ENCODE measurements at places on chromosomes 1 and 21.

- no peak for DNase-seq
These were observed 4.7 kb downstream of the FMOD start for GRCh38 chr1:203346060-203346768.

- no peak for DNase-seq
These were observed 97.7 kb upstream of the IFFO2 start for GRCh38 chr1:19054216-19054615.

DNA sequence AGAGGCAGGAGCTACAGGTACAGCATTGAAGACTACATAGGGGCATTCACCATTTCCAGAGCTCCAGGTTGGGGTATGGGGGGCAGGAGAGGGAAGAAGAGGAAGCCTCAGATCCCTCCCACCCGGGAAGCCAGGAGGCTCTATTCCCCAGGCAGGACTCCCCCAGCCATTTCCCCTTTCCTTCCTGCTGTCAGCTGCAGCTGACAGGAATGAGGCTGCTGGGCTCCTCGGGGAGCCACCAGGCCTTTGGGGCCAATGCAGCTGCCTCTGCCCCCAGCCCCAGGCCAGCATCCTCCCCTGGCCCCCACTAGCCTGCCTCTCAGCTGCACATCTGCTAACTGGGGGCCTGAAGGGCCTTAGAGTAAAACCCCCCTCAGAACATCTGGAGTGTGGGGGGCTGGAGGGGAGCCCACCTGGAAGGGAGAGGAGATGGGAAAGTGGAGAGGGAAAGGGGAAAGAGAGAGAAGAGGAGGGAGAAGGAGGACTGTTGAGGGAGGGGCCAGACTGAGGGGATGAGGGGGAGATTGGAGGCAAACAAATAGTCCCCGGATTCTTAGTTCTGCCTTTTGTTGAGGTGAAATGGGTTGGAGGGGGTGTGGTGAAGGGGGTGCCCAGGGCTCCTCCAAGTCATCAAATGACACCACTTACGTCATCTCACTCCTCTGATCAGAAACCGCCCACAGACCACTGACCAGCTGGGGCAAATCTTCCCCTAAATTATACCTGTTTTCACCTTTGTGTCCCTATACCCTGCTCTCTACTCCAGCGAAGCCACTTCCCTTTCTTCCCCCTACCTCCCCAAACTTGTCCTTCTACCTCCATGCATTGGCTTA is 58.0 kb downstream of the LGR6 start:
- no peak for DNase-seq

GRCh38 chr1:220895412-220895946 is 16.2 kb downstream of the HLX start:
- DNase-seq, result no peak

DNA sequence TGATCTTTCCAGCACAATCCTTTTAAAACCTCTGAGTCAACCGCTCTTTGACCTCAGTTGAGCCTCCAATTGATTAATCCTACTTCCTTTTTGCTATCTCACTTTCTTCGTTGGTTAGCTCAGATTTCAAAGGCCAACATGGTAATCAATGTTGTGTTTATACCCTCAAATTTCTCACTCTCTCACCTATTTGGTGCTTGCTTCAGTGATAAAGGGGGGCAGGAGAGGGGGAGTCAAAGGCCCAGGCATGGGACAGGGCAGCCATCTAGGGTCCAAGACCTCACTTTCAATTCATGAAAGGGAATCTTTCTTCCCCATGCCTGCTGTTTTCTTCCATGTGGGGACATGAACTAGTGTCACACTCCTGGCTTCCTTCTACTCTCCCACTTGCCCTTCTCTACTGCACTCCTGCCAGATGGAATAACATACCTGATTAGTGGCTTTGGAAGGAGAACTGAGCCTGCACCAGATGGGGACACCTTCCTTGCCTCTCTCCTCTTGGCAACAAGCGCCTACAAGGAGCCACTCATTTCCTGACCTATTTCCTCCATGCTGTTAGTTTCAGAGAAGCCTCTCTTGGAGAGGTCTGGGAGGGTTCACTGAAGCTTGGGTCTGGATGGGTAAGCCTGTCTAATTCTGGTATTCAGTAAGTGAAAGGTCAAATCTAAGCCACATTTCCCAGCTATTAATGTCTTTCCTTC is 73.3 kb upstream of the ARHGAP29 start:
- peak; percentile 13 for DNase-seq

DNA sequence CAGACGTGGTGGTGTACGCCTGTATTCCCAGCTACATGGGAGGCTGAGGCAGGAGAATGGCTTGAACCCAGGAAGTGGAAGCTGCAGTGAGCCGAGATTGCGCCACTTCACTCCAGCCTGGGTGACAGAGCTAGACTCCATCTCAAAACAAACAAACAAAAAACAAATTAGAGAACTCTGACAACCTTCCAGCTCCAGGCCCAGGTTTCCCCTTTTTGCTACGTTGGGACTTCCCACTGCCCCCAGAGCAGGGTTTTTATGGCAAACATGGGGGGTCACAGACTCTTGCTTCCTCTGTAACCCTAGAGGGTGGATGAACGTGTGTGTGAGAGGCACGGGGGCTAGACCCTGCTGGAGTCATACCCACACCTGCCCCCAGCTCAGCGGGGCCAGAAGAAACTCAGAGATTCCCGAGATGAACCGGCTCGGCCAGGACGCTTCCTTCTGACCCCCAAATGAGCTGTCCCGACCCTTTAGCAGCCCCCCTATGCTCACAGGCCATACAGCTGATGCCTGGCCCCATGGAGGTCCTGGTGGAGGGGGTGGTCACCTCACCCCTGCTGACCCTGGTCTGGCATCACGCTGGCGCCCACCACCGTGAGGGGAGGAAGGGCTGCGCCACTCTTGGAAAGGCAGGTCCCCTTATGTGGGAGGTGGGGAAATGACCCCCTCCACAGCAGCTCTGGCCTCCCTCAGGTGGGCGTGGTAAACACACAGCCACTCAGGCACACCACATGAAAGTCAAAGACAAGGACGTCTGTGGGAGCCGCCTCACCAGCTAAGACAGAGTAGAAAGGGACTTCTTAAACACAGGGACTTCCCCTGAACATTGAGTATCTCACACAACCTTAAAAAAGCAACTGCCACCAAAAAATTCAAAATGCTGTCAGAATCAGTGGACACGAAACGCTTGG is 7.1 kb downstream of the GPR157 start:
- DNase-seq, result no peak

- no peak for DNase-seq
These were observed 55.4 kb downstream of the PROX1 start for GRCh38 chr1:214043167-214043566.

DNA sequence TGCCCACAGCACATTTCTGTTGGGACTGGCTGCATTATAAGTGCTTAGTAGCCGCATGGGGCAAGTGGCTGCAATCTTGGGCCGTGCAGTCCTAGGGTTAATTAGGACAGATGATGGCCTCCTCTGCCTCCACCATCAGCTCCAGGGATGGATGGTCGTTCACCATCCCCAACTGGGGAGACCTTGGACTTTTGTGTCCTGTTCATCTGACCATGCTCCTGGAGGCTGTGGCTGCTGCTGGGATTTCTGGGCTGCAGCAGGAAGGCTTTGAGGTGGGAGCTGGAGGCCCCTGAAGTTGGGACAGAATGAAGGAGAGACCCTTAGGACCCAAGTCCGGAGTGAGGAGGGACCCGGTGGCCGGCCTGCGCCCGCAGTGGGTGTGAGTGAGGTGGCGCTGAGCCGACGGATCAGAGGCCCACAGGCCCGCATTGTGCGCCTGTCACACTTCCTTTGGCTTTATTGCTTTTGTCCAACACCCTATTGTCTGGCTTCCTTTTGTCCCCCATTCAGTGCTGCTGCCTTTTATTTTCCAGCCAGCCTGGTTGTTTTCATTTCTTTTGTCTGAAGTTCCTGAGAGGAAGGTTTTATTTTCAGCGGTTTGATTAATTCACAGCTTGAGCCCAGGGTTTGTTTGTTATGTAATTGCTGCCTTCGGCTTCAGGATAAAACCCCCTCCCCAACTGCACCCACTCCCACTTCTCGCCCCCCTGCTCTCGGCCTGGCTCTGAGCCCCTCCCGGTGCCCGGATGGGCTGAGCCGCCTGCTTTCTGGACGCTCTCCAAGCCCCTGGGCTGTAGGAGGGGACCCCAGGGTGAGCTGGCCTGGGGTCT is 35.6 kb downstream of the SOX13 start:
- no peak for DNase-seq

DNA sequence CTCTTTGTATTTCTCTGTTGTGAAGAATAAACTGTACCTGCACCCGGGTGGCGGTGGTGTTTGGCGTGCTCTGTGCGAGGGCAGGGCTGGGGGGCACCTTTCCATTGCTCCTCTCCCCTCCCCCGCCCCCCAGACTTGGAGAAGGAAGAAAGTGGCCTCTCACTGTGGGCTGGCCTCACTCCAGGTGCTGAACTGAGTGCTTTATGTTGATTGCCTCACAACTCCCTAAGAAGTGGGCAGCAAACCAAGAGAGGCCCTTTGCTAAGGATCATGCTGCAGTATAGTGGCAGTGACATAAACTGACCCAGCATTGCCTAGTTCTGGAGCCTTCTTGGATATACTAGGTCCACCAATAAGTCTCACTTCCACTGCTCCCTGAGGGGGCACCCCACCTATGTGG is 20.2 kb downstream of the A3GALT2 start:
- DNase-seq, result no peak
